ENCODE measurements at places on chromosomes 16 and 17.

- DNase-seq, result no peak
Measured at GRCh38 chr16:1762196-1762878, 9.0 kb downstream of the NME3 start.

DNA sequence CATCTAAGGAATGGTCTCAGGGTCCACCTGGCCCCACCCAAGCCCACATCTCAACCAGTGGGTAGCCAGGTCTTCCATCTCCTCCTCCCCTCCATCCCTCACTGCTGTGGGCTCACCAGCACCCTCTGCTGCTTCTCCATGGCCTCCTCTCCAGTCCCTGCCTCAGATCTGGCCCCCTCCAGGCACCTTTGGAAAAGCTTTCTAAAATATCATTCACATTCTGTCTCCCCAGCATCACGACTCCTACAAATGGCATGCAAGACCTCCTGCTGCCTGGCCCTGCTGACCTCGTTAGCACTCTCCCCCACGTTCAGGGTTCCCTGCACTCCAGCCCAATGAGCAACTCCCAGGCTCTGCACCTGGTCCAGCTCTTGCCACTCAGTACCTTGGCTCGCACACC lies 13.7 kb downstream of the GLP2R start:
- DNase-seq, result peak; percentile 66

DNA sequence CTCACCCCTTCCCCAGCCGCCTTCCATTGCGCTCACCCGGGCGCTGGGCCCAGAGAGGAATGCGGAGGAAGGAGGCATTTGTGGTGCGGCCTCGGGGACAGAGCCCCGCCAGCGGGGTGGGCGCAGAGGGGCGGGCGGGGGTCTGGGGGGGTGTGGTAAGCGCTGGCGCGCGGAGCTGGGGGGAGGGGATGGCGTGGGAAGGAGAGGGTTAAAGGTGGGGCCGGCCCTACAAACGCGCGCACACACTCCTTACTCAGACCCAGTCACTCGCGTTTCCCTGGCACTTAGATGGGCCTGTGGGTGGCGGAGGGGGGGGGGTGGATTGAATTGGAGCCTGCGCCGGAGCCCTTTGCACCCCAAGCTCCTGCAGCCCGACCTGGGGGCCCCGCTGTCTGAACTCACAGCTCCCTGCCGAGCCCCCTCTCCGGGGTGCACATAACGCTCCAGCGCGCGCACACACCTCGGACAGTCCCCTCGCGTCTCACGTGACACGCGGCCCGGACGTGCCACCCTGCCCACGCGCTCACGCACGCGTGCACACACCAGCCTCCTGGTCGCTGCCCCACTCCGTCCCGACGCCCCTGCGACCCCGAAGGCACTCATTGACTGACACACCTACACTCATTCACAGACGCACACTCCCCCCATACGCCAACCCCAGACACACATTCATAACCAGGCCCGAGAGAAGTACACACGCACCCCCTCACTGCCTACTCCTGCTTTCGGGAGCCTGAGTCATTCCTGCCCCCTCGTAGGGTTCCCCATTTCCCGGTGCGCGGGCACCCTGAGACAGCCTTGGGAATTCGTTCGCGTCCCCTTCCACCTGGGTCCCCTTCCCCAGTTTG lies 844 bp downstream of the TBKBP1 start:
- no peak for DNase-seq

- no peak for DNase-seq
Measured at GRCh38 chr16:4920826-4921225, 16.1 kb downstream of the PPL start.

DNA sequence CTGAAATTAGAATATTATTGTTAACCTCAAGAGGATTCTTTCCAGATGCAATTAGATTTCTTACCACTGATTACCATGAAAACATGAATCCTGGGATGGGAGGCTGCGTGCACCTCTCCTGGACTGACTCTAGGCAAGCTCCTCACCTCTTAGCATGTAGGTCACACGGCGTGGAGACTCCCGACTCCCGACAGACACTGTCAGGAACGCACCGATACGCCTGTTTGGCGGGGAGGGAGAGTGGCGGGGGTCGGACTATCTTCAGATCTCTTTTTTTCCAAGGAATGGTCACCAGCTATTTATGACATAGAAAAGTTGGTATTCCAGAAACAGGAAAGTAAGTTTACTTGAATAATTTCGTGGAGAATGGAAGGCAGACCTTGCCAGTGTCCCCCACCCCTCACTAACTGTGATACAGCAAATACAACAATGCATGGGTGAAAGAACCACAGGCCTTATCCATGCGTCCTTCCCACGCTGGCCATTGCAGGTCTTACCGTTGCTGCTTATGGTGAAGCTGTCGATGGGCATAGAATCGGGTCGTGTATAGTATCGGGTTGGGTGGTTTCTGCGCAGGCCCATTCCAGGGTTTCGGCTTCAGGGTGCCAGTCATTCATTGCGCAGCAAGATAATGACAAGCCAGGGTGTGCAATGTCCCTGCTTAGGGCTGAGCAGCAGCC lies 62.6 kb upstream of the ENDOV start:
- no peak for DNase-seq

DNA sequence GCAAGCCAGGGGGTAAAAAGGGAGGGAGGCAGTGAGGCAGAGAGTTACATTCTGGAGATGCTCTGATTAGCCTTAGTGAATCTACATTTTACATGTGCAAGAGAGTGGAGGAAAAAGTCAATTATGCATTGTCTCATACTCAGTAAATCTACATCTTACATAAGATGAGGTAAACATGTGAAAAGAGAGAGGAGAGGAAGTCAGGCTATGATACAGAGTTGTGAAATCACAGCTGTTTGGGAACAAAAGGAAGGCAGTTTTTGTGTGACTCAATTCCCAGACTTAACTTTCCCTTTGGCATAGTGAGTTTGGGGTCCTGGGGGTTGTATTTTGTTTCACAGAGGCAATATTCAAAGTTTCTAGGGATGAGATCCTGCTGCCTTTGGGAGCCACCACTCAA lies 67.8 kb downstream of the GP2 start:
- no peak for DNase-seq

- no peak for DNase-seq
Measured at GRCh38 chr17:40419559-40420331, 2.0 kb upstream of the TOP2A start.

GRCh38 chr16:79618692-79619050 lies 18.1 kb upstream of the MAF start:
- DNase-seq, result no peak

GRCh38 chr17:81537343-81537855 lies 9.2 kb downstream of the FSCN2 start:
- peak; percentile 96 for DNase-seq

DNA sequence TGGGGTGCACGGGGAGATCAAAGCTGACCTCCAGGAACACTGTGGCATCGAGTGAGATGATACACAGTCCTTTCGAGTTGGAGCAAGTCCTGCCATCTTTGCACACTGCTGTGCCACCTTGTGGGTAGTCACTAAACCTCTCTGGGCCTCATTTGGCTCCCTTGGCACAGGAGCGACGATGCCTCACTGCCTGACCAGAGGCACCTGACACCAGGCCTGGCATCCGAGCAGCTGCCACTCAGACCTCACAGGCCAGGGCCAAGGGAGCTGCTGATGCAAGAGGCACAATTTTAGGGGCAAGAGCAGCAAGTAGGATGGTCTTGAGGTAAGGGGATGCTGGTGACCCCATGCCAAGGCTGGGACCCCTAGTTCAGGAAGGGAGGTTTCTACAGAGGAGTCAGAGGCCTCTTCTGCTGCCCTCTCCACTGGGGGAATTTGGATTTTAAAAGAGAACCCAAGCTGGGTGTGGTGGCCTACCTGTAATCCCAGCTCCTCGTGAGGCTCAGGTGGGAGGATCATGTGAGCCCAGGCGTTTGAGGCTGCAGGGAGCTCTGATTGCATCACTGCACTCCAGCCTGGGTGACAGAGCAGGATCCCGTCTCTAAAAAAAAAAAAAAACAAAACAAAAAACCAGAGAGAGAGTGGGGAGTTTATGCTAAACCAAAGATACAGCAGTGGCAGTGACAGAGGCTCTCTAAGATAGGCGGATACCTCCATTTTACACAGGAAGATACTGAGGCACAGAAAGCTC lies 6.7 kb upstream of the ADGRG1 start:
- DNase-seq, result no peak

- DNase-seq, result peak; percentile 28
Measured at GRCh38 chr17:7550344-7550743, 1.5 kb downstream of the TNFSF12 start.

- no peak for DNase-seq
Measured at GRCh38 chr17:14910916-14911315, 354.2 kb downstream of the PMP22 start.

GRCh38 chr16:22077700-22078313 lies 14.5 kb upstream of the VWA3A start:
- DNase-seq, result peak; percentile 65

- DNase-seq, result peak; percentile 97
Measured at GRCh38 chr16:49857423-49858181, 1.7 kb upstream of the ZNF423 start.

- DNase-seq, result peak; percentile 75
Measured at GRCh38 chr17:75754378-75755204, 10.4 kb downstream of the GALK1 start.

GRCh38 chr17:38897176-38897575 lies 27.3 kb downstream of the LASP1 start:
- no peak for DNase-seq

GRCh38 chr16:75726390-75726789 lies at the start of gene CPHXL:
TSS of gene CPHXL (minus strand) at chr16:75726490. CDS start at chr16:75726442, 48 bp downstream.
- no peak for DNase-seq

DNA sequence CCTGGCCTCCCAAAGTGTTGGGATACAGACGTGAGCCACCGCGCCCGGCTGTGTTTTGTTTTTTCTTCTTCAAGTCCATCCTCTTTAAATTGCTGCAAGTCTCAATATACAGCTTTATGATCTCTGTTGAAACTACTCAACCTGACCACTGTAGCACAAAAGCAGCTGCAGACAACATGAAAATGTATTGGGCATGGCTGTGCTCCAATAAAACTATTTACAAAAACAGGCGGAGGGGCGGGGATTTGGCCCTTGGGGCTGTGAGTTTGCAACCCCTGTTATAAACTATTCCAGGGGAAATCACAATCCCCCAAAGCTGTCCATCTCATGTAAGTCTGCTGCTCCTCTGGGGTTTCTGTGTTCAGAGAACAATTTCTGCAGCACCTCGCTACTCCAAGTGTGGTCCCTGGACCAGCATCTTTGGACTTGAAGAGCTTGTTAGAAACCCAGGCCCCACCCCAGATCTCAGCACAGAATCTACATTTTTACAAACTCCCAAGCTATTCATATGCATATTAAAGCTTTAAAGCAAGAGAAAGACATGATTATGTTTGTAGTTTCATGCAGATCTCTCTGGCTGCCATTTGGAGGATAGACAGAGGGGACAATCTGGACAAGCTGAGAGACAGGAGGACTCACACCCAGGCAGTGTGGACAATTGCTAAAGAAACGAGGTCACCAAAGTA lies 33.6 kb downstream of the TEKT5 start:
- DNase-seq, result no peak

GRCh38 chr17:58415371-58416055 lies 1.8 kb downstream of the RNF43 start:
- peak; percentile 13 for DNase-seq

- no peak for DNase-seq
Measured at GRCh38 chr16:15919331-15919730, 30.1 kb upstream of the ABCC1 start.

GRCh38 chr16:7579454-7579853 lies 246.8 kb downstream of the RBFOX1 start:
- DNase-seq, result no peak

DNA sequence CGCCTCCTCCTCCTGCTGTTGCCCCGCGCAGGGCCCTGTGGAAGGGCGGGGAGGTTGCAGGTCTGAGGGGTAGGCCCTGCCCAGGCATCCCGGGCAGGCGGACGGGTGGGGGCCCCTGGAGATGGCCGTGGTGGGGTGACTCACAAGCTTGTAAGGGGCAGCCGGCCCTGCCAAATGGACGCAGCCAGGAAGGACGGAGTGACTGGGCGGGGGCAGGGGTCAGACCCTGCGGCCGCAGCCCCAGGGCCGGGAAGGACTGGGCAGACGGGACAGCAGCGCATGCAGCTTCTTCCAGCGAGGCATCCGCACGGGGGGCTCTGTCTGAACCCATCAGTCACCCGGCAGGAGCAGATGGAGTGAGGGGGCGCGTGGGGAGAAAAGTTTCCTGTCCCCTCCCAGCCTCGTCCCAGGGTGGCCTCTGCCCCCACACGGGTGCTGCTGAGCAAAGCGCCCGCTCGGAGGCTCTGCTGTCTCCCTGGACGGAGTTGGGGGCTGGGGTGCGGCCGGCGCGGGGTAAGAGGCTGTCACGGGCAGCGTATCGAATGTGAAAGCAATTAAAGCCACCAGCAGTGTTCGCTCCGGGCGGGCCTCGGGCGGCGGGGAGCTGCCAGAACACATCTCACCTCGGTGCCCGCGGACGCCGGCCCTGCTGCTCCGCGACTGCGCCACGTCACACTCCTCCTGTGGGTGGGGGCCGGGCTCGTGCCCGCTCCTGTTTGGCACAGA lies 5.4 kb upstream of the PRR35 start:
- DNase-seq, result peak; percentile 76

GRCh38 chr17:21356537-21357127 lies 19.5 kb upstream of the KCNJ12 start:
- no peak for DNase-seq

DNA sequence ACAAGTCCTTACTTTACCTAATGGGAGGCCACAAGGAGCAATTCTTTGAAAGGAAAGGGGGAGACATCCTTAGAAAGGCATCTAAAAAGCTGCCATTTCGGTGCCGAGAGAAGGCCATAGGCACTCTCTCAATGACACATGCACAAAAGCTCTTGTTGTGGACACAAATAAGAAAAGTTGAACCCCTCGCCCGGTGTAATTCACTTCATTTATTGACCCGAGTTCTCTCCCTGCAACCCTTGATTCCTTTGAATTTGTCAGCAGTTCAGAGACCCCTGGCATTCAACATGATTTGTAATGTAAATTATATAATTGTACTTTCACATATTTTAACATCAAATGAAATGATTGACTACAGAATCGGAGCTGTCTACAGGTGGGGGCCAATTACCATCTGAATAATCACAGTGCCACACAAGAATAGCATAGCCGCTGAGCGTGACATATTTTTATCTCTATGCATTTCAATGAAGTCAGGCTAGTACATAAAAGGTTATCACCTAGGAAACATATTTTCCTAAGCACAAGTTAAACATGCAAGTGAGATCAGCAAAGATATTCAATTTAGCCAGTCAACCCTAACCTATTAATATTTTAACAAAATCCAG lies 66.7 kb downstream of the IRX6 start:
- no peak for DNase-seq

DNA sequence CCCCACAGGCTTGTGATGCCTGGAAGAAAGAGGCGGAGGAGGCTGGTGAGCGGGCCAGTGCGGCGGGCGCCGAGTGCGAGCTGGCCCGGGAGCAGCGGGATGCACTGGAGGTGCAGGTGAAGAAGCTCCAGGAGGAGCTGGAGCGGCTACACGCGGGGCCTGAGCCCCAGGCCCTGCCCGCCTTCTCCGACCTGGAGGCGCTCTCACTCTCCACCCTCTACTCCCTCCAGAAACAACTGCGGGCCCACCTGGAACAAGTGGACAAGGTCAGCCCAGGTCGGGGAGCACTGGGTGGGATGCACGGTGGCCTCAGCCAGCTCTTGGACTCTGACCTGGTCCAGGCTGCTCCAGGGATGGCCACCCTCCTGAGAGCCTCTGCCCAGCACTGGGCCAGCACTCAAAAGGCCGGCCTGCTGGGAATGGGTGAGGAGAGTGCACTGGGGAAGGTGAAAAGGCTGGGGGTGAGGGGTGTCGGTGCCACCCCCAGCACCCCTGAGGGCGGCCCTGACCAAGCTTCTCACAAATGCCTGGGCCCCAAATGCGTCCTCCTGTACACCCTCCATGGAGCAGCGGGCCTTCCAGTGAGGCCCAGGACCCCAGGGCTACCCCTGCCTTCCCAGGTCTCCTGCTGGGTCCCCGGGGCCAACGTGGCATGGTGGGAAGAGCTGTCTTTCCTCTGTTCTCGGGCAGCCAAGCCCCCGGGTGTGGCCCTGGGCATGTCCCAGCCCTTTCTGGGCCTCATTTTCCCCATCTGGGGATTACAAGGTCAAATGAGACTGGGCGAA lies 20.8 kb downstream of the UNC13D start:
- DNase-seq, result no peak

Data from H7 (cell line).